ENCODE measurements at places on chromosomes 4 and X.
A peak's percentile ranks its signal among the peaks of the same experiment; 100 is the strongest.

DNA sequence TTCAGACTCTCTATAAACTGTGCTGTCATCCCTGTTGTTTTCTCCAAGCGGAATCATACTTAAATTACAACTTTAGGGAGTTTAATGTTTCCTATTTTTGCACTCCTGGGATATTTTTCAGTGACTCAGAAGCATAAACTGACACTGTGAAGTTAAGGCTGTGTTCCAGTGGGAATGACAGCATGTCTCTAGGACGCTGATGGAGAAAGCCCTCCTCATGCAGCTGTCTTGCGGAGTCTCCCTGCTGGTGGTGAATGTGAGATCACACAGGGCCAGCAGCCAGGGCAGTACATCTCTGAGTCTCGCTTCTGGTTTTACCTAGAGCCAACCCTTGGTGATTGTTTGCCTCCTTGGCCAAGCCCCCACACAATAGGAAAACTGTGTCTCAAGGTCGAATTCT lies 53.3 kb downstream of the NFKB1 start:
- no peak for DNase-seq

DNA sequence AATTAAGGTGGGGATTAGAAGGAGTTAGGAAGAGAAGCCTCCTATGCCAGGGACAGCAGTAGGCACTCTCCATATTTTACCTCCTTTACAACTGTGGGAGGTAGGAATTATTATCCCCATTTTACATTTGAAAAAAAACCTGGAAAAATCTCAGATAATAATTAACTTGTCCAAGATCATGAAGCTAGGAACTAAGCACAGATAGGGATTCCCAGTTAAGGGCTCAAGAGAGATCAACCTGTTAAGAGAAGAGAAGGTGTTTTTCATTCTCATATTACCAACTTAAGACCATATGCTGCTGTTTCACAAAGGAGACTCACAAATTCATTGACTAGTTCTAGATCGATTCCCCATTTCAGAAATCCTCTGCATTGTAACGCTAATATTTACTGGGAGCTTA lies 16.1 kb upstream of the FAM47E start:
- no peak for DNase-seq

GRCh38 chr4:7968262-7968896 lies 28.7 kb upstream of the AFAP1 start:
- DNase-seq = no peak

DNA sequence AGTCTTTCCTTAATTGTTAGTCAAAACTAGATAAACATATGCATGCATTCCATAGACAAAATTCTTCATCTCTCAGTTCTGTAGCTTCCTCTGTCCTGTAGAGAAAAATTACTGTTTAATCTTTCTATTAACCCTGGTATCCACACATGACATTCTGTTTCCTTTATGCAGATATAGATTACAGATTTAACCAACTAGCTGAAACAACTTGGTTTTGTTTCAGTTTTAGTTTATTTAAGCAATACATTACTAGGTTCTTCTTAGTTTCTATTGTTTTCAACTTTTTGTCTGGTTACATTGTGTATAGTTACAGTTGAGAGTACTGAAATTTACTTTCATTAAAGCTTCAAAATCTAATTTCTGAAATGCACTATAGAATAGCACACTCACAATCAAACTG lies 933.9 kb upstream of the EPHA5 start:
- DNase-seq = no peak

DNA sequence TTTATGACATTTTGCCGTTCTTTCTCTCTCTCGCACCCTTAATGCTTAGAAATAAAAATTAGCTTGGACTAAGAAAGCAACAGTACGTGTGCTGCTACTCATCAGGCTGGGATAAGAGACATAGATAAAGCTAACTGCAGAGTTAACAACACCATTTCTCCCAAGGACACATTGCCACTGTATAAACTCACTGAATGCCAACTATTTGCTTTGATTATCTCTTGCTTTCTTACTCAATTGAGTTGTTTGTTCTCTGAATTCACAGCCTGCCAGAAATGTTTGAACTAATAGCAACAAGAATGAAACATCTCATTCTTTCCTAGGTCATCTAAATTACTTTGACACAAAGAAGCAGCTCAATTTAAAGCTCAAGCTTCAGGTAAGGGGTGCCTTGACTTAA lies 34.6 kb downstream of the F8 start:
- no peak for DNase-seq

GRCh38 chr4:147833254-147833653 lies 101.4 kb downstream of the ARHGAP10 start:
- no peak for DNase-seq

DNA sequence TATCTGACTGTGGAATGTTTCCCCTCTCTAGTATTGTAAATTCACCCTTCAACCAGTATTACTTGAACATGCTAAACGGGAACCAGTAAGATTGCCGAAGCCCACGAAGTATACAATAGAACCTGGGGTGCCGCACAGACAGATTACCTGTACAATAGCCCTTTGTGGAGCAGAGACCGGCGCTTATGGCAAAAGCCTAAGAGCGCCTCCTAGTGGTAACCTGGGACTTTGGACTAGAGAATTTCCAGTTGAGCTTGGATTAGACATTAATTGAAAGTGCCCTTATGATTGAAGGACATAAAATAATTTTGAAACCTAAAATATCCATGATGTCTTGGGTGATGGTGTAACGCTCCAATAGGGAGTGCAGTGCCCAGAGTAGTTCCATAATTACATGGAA lies 14.1 kb downstream of the ZNF157 start:
- peak; percentile 51 for DNase-seq

- DNase-seq = no peak
These were observed 67.1 kb upstream of the TRIM2 start for GRCh38 chr4:153137159-153137558.

- DNase-seq = no peak
These were observed 50.5 kb upstream of the UGT2B4 start for GRCh38 chr4:69546134-69546765.

DNA sequence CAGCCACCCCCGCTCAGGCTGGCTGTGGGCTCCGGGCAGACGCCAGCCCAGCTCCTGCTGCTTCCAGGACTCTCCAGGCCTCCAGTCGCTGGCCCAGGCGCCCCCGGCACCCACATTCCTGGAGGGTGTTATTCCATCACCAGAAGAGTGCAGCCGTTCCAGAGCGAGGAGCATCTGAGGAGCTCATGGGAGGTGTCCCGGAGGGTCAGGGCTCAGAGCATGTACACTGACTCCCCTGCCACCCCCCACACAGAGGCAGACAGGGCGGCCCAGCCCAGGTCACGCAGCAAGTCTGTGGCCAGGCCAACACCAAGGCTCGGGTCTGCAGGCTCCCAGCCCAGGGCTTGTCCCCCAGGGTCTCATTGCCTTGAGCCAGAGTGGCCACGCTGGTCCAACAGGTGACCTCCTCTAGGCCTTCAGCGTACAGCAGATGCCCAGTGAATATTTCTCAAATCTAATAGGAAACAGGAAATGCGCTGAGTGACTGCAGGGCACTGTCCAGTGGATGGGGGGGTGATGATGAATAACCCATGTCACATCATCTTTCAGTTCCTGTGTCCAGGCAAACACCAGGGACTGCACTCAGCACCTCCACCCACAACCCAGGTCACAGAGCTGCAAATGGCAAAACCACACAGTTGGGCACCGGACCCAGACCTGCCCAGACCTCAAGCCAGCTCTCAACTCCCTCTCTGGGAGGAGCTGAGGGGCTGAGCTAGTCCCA lies 37.2 kb downstream of the ABLIM2 start:
- DNase-seq = no peak

DNA sequence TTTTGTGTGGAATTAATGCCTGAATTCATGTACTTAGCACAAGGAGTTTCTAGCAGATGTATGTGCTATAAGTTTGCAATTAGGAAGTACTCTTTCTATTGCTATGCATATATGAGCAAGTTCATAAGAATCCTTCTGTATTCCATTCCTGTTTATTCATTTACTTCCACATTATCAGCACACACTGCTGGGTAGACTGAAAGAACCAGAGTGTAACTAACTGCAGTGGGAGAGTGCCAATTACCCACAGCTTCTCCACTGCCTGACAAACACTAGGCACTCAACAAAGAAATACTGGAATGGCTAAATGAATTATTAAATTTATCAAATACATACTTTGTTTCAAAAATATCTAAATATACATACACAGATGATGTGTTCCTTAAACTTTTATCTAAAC lies 219.6 kb downstream of the CAMK2D start:
- DNase-seq = no peak

DNA sequence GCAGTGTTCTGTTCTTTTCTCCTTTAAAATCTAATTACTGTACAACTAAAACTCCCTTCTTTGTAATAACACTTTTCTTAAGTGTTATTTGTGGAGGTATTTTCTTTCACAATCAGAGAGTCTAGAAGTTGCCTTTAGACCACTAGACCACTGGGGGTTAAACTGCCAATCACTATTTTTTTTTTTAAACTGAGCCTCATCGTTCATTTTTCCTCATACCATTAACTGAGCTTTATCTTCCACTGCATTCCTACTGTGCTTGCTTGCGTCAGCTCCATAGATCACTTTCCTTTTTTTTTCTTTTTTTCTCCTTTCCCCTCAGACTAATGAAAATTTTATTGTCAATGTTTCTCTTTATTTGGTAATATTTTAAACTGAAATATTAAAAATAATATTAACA lies 310.6 kb downstream of the PDHA2 start:
- DNase-seq = no peak

DNA sequence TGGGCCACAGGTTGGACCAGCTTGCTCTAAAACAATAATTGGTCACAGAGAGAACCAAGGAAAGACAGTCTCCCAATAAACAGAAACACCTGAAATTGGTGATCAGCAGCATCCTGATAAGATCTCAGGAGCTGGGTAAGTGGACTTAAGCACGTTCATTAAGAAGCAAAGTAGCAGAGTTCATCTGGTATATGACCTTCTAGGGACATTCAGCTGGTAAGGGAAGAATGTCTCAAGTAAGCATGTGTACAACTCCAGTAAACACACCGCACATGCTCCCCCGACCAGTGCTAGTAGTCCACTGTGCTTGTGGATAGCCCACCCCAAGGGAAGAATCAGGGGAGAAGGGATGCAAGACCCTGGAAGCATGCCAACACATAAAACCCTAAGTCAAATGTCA lies 216.9 kb downstream of the EPHA5 start:
- no peak for DNase-seq

DNA sequence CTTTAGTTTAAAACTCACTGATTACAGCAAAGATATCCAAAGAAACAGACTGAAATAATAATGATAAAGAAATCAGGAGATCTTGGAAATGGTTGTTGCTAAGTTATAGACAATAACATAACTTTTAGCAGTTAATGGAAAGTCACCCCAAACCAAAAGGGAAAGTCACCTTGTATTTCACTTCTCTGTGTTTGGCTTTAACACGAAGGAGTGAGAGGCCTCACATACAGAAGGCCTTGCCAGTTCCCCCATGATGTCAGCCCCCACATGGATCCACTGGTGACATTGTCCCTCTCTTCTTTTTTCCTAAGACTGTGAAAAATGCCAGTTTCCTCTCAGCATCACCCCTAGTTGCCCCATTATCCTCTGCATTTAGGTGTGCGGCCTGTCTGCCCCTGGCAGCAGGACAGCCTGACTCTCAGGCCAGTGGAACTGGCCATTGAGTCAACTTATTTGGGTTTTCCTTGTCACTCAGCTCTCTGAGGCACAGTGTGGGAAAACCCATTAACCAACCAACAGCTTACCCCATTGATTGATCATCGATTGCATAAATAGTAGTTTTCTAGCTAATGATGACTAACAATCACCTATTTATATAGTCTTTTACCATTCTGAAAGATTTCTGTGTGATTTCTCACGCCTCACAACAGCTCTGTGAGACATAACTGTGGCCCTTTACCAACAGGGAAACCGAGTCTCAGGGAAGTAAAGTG lies 308.1 kb downstream of the PTTG2 start:
- DNase-seq = no peak

GRCh38 chr4:56745042-56745441 lies 63.9 kb upstream of the HOPX start:
- no peak for DNase-seq

DNA sequence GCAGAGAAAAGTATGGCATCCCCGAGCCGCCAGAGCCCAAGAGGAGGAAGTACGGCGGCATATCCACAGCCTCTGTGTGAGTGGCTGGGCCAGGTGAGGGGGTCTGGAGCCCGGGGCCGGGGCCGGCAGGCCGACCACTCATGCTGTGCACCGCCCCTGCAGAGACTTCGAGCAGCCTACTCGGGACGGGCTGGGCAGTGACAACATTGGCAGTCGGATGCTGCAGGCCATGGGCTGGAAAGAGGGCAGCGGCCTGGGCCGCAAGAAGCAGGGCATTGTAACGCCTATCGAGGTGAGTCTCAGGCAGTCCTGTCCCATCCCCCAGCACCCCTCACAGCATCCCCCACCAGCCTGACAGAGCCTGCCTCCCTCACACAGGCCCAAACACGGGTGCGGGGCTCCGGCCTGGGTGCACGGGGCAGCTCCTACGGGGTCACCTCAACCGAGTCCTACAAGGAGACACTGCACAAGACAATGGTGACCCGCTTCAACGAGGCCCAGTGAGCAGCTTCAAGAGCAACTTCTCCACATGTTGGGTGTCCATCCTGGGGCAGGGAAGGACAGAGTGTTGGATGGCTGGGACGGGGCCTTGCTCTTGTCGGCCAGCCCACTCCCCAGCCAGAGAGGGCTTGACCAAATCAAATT lies 7.4 kb upstream of the UBA1 start:
- no peak for DNase-seq

DNA sequence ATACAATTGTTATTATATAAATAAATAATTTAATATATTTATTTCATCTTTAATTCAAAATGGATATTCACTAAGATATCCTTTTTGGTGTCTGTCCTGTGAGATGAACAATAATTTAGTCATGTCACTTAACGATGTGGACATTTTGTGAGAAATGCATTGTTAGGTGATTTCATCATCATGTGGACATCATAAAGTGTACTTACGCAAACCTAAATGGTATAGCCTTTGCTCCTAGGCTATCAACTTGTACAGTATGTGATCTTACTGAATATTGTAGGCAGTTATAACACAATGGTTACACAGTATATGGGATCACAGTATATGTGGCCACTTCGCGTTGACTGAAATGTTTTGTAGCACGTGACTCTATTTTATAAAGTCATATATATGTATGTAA lies 20.2 kb upstream of the CHRNA9 start:
- no peak for DNase-seq

DNA sequence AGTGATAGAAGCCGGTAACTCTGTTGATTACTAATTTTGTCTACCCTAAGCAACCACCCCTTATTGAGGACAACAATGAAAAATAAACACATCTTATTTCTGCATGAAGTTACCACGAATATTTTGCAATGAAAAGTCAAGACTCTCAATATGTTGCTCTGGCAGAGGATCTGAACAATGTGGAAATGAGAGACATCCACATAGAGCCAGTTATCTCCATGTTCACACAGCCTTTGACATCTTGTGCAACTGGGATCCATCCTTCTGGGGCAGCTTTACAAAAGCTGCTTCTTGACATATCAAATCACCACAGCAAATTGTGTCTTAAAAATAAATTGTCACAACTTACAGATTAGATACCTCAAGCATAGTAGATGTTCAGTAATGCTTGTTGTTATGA lies 10.2 kb downstream of the EDNRA start:
- DNase-seq = no peak

All from activated T-cell treated with anti-CD3 and anti-CD28 coated beads for 24 hours (primary cell).